ENCODE measurements at places on chromosomes 6 and 20. TPM values are rescaled to one million over a fixed set of nuclear protein-coding genes. Genes with fewer than 3 reads are reported as not detected.

- no peak for DNase-seq
These were observed 152.2 kb downstream of the SOD2 start for GRCh38 chr6:159540883-159541282.

- DNase-seq: no peak
These were observed 7.8 kb downstream of the C6orf118 start for GRCh38 chr6:165301372-165302246.

- DNase-seq: no peak
These were observed 67.7 kb downstream of the ARHGAP18 start for GRCh38 chr6:129642322-129642721.

DNA sequence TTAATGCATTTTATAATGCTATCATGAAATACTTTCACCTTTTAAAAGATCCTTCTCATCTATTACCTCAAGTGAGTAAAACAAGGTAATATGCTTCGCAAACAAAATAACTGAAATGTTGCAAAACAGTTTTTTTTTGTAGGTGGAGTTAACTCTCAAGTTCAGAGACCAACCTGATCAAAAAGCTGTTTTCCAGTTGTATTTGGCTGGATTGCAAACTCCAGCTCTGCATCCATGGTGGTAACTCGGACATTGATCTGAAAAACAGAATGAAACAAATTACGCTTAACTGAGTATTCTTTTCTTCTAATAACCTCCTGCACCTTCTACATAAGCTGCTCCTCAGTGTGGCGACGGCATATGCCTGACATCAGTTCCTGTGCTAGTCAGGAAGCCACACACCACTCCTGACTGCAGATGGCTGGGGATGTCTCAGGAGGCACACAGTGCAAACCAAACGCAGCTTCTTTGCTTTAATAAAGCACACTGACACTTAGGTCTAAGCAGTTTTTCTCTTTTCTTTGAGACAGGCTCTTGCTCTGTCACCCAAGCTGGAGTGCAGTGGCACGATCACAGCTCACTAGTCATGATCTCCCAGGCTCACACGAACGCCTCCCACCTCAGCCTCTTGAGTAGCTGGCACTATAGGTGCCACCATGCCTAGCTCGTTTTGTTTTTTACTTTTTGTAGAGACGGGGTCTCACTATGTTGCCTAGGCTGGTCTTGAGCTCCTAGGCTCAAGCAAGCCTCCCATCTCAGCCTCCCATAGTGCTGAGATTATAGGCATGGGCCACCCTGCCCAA is 29.9 kb downstream of the EZR start:
- no peak for DNase-seq

DNA sequence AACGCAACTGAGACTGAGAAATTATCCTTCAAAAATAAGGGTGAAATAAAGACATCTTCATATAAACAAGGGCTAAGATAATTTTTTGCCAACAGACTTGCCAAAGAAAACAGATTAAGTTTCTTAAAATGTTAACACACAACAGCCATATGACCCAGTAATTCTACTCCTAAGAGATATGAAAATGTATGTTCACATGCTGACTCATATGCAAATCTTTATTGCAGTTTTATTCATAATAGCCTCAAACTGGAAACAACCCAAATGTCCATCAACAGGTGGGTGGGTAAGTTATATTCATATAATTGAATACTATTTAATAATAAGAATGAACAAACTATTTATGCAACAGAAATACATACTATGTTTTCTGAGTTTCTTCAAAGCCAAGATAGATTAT is 140.1 kb downstream of the REV3L start:
- no peak for DNase-seq

Gene SPATS1
- not detected for total RNA-seq

Gene ZC3H12D
- total RNA-seq: 0.07 TPM

Gene ANGPT4
- not detected for total RNA-seq

Measured in epithelial cell of proximal tubule (primary cell).